ENCODE measurements at places on chromosomes 7 and 10.
A peak's percentile ranks its signal among the peaks of the same experiment; 100 is the strongest.

DNA sequence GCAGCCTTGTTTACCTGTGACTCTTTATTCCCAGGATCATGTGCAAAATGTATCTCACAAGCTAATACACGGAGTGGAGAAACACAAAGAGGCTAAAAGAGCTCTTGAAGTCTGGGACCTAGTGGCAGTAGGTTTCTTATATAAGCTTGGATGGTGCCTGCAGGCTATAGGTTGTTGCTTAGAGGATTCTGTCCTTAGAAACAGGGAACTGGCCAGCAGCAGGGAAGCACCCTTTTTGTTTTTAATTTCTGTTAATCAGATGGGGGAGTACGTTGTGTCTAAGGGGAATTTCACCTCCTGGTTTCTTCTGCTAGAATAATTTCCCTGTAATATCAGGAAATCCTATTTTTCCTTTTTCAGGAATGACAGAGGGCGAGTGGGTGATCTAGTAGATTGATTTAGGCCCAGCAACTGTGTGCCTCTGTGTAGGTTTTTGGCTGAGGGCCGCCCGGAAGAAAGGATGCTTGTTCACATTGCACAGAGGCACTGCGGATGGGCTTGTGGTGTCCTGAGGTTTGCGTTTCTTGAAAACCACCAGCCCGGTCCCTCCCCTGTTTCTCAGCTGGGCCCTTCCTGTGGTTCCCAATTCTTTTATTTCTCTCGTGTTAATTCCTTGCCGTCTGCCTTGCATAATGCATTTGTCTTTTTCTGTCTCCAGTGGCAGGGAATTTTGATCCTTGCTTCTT is 158.0 kb downstream of the CAMK1D start:
- DNase-seq, result no peak

DNA sequence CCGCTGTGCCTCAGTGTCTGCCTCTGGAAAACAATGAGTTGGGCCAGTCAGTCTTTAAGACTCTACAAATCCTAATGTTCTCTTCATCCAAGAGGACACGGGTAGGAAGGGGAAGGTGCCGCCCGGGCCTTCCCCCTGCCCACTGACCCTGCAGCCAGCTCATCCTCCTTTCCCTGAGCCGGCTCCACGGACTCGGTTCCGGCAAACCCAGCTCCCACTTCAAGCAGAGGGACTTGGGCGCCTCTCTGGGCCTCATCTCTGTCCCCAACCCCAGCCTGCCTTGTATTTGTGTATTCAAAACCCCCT is 95.6 kb downstream of the C10orf105 start:
- no peak for DNase-seq

DNA sequence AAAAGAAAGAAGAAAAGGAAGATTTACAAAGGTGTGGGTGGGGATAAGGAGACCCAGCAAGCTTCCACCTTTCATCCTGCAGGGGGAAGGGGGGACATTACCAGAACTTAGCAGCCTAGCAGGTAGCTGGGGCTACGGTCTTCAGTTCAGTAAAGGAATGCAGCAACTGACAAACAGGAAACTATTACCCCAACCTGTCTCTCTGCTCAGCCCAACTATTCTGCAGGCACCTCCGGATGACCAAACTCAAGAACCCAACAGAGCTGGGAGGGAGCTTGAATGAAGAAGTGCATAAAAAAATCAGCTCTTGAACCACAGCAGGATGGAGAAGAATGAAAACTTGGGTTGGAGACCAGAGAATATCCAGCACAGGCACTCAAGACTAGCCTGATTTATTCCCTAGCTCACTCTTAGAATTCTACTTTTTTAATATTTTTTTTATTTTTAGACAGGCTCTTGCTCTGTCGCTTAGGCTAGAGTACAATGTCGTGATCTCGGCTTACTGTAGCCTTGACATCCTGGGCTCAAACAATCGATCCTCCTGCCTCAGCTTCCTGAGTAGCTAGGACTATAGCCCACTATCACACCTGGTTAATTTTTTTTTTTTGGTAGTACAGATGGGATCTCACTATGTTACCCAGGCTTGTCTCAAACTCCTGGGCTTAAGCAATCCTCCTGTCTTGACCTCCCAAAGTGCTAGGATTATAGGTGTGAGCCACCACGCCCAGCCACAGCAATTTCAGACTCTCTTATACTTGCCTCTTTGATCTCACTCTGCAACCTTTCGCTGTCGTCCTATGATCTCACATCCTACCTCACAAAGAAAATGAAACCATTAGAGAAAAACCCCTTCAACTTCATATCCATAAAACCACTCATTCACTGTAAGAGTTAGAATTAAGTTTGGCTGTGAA is 18.5 kb upstream of the C10orf67 start:
- DNase-seq, result peak; percentile 73

GRCh38 chr10:132282667-132283603 is 24.8 kb downstream of the STK32C start:
- DNase-seq, result no peak

DNA sequence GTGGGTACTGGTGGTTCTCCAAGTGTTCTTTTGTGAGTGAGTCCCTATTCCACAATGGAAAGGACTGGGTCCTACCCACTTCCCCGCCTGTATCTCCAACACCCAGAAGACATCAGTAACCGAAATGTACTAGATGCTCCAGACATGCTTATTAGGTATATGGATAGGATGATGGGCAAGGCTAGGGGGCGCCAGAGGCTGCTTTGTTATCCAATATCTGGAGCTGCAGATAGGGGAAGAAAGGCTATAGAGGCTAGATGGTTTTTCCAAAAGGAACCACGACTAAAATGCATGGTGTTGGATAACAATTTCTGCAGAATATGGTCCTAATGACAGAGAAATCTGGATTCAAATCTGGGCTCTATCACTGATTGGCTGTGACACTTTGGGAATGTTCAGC is 56.2 kb upstream of the TM9SF3 start:
- DNase-seq, result peak; percentile 69

DNA sequence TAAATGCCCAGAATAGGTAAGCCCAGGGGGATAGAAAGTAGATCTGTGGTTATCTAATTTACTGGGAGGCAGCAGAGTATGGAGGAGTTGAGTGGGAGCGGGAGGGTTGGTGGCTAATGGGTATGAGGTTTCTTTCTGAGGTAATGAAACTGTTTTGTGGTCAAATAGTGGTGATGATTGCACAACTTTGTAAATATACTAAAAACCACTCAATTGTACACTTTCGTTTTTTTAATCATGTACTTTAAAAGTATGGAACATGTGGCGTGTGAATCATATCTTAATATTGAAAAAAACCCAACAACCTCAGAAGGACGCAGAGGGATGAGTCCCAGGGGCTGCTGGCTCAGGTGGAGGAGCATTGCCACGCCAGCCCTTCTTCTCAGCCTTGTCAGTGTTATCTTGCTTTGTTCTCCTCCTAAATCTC is 118.1 kb downstream of the WDR11 start:
- DNase-seq, result no peak

DNA sequence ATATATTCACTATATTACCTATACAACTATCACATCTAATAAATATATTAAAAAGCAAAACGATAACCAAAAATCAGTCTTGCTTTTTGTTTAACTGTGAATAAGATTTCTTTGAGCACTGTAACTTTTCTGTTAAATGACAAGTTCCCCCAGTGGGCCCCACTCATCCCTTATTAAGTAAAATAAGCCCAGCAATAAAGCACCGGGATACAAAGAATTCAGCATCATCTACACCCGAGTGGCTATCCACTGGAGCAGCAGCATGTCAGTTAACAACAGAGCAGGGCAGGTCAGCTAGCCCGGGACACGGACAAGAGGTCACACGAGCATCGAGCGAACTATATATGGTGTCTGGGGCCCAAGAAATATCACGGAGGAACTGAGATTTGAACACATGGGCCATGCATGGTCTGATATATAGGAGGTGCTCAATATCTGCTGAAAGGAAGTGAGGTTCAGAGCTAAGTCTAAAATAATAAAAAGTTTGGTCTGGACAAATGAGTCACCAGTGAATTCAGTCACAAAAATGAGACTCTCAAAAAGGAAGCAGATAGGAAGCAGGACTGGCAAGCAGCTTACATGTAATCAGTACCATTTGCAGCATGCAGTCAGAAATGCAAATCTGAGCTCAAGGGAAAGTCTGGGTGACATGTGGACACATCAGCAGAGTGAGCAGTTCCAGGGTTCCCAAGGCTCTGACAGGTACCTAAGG is 4.1 kb downstream of the ERCC6 start:
- no peak for DNase-seq

- no peak for DNase-seq
Measured at GRCh38 chr10:130221456-130222375, 85.5 kb downstream of the GLRX3 start.

DNA sequence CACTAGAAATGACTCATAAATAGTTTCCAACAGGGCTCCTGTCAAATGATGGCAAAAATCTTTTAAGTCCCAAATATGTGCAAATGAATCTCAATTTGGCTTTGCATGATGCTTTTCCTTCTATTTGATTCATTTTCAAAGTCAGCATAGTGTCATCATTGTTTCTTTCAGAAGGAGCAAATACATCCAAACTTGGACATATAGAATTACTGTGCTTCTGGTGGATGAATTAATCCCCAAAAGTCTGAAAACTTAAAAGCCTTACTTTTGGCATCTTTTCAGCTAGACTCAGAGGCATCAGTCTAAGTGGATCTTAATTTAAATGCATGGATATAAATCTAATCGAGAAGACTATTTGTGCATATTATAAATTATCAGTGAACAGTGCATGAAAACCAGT is 578.1 kb upstream of the FZD8 start:
- no peak for DNase-seq

GRCh38 chr7:40301486-40302068 is 166.8 kb downstream of the SUGCT start:
- no peak for DNase-seq

DNA sequence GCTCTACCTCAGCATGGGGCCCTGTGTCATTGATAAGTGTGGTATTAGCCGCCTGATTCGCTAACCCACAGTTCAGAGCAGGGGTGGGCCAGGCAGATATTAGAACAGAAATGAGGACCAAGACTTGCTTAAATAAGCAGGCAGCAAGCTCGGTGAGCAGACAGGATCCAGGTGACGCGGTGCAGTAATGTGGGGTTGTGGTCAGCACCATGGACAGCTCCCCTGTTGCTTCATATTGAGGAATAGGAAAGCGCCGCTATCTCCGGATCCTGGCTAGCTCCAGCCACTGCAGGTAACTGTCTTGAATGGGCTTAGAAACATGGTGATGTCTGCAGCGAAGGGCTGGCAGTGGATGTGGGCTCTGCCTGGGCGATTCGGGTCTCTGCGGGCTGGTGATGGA is 51.3 kb upstream of the GPR26 start:
- peak; percentile 13 for DNase-seq

GRCh38 chr7:36155811-36156361 is 2.8 kb downstream of the EEPD1 start:
- DNase-seq, result no peak

DNA sequence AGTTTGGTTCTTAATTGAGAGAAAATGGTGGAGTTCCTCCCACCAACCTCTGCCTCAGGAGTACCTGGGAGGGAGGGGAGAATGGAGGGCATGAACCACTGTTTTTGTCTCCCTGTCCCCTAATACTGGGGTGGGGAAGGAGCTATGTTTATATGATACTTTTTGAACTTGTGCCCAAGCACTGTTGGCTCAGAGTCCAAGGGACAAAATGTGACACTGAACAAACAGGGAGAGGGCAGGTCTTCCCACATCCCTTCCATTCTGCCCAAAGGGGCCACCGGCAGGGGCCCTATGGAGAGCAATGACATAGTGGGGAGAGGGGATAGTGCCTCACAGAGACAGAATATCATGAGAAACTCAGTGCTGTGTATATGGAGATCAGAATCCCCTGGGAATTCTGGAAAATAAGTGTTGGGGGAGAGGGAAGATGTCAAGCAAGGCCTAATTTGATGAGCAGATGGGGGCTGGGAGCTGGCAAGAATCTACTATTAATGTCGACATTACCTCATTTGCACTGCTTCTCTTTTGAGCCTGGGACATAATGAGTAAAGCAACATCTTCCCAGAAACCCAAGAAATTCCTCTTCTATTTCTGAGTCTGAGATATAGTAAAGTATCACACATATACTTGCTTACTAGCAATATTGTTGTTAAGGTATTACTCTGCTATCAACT is 180.6 kb downstream of the CYP26A1 start:
- DNase-seq, result no peak

DNA sequence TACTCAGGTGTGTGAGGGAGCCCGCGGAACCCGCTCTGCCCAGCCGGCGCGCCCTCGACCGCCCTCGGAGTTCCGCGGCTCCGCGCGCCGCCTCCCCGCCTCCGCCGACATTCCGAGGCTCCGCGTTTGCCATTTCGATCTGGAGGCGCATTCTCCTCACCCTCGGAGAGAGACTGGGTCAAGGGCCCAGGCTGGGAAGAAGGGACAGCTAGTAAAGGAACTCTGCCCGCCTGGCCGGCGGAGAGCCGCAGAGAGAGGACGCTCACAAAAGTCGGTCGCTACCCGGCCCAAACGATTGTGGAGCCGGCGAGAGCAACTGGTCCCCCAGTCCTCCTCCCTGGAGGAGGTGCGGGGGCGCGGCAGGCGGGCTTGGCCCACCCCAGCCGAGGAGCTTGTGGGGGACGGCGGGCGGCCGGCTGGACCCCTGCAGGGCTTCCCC is 74.5 kb upstream of the LEP start:
- DNase-seq, result no peak

- peak; percentile 12 for DNase-seq
Measured at GRCh38 chr10:89888321-89889070, 187.1 kb downstream of the KIF20B start.

DNA sequence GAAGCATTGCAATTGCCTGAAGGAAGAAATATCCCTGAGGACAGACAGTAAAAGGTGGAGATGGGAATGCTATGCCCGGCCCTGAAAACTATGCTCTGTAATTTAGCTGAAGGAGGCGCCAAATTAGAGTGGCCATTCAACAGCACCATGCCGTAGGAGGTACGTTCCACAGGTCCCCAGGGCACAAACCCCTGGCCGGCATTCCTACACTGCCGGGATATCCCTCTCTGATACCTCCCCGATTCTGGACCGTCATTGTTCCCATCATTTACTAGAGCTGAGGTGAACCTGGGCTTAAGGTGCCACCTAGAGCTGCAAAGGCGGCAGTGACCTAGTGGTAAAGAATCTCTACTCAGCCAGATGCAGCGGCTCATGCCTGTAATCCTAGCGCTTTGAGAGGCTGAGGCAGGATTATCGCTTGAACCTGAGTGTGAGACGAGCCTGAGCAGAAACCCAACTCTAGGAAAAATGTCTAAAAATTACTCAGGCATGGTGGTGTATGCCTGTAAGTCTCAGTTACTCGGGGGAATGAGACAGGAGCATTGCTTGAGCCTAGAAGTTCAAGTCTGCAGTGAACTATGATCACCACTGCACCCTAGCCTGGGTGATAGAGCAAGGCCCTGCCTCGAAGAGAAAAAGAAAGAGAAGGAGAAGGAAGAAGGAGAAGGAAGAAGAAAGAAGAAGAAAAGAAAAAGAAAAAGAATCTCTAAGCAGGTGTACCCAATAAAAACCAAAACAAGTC is 53.0 kb upstream of the TNKS2 start:
- no peak for DNase-seq

DNA sequence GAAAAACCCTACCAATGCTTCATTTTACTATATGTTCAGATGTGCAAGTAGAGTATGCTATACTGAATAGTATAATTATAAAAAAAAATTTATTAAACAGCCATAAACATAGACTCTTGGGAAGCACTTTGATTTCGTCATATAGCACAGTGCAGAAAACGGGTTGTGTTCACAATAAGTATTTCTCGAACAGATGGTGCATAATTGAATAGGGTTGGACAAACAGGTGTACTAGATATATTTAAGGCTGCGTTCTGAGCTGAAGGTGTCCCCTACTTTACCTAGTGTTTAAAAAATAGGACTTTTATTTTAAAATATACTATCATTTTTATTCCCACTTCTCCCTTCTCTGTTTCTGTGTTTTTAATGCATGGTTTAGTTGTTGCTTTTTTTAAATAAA is 841.5 kb downstream of the ANKRD7 start:
- no peak for DNase-seq

Measured in CD4-positive, alpha-beta T cell treated with Interleukin-17A for 1 hour (primary cell).